CD4-positive, alpha-beta memory T cell (primary cell): ENCODE measurements at places on chromosomes 1 and 21.

DNA sequence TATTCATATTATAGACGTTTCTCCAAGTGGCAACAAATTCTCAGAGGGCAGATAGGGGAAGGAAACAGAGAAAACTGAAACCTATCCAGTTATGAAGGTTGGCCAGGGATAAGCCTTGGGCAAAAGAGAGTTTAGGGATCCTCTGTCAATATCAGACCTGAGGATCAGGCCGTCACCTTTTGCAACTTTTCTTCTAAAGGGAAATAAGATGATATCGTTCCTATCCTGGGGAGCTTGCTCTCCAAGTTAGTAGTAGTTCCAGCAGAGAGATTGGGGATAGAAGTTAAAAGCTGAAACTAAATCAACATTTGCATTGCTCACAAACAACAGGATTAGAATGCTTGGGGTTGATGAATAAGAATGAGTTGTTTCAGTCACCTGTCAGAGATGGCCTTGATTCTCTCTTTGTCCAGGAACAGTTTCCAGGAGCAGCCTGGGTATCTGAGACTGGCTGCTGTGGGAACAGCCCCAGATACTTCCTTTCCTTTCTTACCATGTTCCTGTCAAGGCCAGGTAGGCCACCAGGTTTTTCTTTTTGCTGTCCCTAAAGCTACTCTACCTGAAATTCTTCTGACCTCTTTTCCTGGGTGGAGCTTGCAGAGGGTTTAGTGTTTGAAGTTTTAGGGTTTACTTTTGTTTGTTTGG lies 2.5 kb downstream of the RIIAD1 start:
- no peak for DNase-seq

DNA sequence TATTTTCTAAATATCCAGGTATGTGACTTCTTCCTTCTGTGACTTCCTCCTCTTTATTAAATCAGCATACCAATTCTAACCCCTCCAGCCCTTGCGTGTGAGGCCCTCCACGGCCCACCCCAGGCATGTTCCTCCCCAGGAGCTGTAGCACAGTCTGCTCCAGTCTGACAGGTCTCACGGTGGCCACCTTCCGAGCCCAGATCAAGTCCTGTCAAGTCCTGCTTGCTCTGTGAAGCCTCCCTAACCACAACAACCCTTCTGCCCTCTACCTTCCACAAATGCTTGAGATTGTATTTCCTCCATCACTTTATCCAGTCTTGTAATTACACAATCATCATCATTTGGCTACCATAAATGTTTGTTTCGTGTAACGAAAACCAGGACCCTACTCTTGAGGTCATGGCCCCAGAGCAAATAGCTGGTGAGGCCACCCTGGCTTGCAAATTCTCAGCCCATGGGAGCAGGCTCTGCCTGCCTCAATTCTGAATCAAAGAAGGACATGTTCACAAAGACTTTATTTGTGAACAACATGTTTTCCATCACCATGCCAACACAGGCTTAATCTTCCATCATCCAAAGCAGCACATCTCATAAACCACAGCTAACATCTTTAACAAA lies 33.0 kb upstream of the S100A7 start:
- peak; percentile 9 for DNase-seq

DNA sequence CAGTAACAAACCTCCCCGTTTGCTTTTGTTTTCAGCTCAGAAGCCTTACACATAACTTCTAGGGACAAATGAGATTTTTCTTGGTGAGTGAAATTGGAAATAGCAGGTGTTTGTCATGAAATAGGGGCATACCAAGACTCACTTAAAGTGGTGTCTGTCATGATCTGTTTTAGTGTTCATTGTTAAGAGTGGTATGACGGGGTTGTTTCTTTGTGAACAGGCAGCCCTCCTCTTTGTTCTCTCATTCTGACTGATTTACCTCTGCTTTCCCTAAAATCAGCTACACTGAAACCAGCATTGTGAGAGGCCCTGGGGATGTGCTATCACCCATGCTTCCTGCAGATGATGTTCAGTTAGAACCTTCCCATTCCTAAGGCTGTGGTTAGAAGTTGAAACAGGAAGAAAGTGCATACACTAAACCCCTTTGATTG lies 2.5 kb upstream of the ERO1B start:
- DNase-seq, result no peak

DNA sequence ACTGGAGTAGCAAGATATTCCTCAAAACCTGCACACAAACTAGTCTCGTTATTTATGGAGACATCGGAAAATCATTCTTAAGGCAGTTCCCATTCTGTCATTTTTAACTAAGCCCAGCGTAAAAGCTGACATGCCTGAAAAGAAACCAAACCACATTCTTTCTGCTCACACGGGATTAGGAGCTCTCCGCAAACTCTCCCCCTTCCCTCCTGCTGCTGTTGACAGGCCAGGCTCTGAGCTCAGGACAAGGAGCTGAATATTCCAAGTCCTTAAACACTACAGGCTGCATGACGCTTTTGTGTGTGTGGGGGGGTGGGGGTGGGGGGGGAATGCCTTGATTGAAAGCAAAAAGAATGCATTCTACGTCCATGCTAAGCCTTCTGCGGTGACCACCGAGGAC lies 5.2 kb downstream of the OLIG1 start:
- DNase-seq, result no peak

DNA sequence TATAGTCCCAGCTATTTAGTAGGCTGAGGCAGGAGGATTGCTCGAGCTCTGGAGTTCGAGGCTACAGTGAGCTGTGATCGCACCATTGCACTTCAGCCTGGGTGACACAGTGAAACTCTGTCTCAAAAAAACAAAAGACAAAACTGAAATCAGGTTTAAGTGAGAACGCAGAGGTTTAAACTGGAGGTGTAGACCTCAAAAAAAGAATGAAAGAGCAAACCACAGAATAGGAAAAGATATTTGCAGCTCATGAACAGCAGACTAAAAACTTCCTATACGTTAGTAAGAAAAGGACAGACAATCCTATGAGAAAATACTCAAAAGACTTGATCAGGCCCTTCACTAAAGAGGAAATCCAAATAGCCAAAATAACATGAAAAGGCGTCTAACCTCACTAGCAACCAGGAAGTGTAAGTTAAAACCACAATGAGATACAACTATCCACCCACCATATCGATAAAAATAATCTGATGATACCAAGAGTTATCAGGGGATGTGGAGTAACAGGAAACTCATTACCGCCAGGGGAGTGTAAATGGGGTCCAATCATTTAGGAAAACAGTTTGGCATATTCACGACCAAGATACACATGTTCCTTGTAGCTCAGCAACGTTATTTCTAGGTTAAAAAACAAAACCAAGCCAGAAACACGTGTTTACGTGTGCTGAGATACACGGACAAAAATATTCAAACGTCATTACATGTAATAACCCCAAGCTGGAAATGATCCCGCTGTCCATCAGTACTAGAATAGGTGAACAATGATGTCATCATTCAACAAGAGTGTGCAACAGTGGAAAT lies 9.8 kb downstream of the TNFRSF9 start:
- DNase-seq, result peak; percentile 59

DNA sequence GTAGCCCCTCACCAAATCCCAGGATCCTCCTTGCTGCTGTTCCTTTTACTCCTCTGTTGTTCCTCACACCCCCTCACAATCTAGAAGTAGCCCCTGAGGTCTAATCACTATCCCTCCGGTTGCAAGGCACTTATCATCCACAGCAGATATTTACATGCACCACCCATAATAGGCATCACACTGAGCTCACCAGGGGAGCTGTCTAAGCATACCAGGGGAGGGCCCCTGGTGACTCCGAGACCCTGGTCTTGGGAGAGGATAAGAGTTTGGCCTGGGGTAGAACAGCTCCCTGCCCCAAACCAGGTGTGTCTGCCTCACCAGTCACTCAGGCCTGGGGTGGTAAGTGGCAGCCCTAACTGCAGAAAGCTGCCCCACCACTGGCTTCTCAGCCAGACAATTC lies 37.3 kb upstream of the ZC3H12A start:
- no peak for DNase-seq

DNA sequence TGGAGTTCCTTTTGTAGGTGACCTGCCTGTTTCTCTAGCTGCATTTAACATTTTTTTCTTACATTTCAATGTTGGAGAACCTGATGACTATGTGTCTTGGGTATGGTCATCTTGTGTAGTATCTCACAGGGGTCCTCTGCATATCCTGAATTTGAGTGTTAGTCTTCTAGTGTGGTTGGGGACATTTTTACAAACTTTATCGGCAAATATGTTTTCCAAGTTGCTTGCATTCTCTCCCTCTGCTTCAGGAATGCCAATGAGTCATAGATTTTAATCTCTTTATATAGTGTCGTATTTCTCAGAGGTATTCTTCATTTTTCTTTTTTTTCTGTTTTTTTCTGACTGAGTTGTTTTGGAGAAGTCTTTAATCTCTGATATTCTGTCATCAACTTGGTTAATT lies 684.0 kb downstream of the NCAM2 start:
- DNase-seq, result no peak
